Glutamatergic neuron (in vitro differentiated cells): ENCODE measurements at places on chromosomes 12 and 14. TPM values are rescaled to one million over a fixed set of nuclear protein-coding genes. Genes with fewer than 3 reads are reported as not detected.

DNA sequence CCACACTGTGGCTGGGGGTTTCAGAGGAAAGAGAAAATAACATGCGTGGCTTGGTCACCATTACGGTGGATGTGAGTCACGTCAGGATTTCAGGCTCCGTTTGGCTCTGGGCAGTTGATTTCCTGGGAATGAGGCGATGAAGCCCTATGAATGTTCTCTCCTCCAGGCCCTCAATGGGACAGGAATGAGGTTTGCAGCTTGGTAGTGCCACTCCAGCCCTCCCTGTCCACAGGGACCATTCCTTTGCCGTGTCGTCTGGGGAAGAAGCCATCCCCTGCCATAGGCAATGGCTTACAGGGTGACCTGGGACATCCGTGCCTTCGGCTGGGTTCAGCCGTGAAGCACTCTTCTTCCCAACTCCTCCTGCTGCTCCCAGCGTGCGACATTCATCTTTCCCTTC is 95.0 kb downstream of the FBXL14 start:
- no peak overlapping the region for H3K27ac ChIP-seq
- H3K4me3 ChIP-seq = peak overlapping the region; percentile 19
- H3K4me1 ChIP-seq = peaks cover 14% of the 10 kb centered on the region
- no peaks in the 10 kb centered on the region for H3K36me3 ChIP-seq

DNA sequence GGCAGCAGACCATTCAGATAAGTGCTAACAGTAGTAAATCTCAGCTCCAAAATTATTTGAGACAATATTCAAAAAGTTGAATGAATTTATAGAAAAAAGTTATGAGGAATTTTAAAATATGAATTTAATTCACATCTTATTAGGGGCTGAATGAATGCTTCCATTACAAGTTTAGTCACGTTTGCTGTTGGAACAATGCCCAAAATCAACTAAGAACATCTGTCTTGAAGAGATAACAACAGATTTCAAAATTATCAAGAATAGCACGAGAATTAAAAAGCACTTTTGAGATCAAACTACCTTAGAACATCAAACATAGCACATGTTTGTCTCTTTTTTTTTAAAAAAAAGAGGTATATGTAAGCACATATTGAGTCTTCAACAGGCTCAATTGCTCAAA is 115.4 kb upstream of the PPFIA2 start:
- no peak overlapping the region for H3K4me3 ChIP-seq
- H3K36me3 ChIP-seq = no peaks in the 10 kb centered on the region
- no peaks in the 10 kb centered on the region for H3K4me1 ChIP-seq

DNA sequence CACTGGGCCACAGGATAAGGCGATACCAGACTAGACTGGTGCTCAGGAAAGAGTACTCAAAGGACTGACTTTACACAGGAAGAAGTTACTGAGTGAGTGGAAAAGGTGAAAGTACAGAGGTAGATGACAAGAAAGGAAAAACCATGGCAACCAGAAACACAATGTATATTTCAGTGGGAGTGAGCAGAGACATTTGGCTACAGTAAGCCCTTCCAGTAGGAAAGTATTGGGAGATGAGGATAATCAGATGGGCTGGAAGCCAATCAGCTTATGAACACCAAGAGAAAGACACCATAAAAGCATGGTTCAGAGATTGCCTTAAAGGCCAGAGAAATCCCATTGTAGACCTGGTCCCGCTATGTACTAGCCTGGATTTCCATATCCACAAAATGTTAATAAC is 51.6 kb downstream of the TMTC1 start:
- H3K4me3 ChIP-seq = no peak overlapping the region
- no peak overlapping the region for H3K27ac ChIP-seq
- no peak for DNase-seq
- no peaks in the 10 kb centered on the region for H3K27me3 ChIP-seq
- H3K36me3 ChIP-seq = no peaks in the 10 kb centered on the region

DNA sequence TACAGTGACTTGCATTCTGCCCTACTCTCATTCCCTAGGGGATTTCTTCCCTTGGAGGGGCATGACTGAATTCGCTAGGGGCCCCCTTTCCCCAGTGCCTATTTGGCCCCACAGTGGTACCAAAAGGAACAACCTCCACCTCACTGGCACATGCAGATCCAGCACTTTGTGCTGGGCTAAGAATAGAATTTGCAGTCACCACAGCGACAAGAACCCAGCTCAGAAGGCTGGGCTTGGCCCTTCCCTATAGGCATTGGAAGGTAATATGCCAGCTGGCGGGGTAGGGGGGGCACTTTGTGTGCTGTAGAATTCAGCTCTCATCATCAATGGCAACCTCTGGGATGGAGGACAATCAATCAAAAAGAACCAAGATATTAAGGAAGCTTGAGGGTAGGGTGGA is 13.9 kb downstream of the BAZ2A start:
- H3K36me3 ChIP-seq = peaks cover 11% of the 10 kb centered on the region
- H3K4me1 ChIP-seq = peaks cover 6% of the 10 kb centered on the region
- peaks cover 2% of the 10 kb centered on the region for H3K27me3 ChIP-seq
- no peak for DNase-seq

DNA sequence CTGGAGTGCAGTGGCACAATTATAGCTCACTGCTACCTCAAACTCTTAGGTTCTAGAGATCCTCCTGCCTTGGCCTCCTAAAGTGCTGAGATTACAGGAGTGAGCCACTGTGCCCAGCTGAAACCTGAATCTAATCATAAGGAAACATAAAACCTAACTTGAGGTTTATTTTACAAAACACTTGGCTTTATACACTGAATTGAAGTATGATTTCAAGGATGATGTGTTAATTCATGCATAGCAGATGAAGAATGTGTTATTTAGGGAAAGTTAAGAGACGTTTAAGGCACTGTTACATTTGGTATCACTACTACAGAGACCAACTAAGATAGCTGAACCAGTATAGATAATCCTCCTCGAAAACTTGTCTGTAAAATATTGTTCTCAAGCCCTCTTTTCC is 6.4 kb downstream of the DICER1 start:
- DNase-seq = no peak
- peaks cover 15% of the 10 kb centered on the region for H3K4me1 ChIP-seq

DNA sequence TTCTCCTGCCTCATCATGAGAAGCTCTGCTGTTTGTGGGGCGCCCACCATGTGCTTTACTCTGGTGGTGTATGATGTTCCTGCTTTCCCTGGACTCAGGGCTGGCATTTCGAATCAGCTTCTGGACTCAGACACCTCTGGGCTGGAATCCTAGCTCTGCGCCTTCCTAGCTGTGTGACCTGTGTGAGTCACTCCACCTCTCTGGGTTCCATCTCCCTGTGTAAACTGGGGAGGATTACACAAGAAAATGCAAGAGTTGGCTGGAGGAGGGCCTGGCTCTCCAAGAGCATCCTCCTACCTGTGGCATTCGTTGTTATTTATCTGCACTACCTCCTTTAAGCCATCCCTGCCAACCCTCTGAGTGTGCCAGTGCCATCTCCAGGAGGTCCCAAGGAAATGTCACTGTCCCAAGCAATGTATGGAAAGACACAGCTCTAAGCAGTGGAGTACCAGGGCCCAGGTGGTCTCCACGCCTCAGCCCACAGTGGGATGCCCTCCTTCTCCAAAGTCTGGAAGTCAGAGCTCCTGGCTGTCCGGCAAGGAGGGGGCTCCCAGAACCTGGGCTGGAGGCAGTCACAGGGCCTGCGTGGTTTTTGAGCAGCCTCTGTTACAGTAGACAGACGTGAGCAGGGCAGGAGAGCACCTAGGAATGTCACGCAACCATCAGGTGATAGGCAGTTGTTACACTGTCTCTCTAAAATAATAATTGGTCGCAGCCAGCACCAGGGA is 7.3 kb upstream of the TNFAIP2 start:
- H3K27me3 ChIP-seq = peaks cover 1% of the 10 kb centered on the region
- no peak for DNase-seq
- no peak overlapping the region for H3K4me3 ChIP-seq

- no peak for DNase-seq
- H3K36me3 ChIP-seq = no peaks in the 10 kb centered on the region
- peaks cover 11% of the 10 kb centered on the region for H3K4me1 ChIP-seq
- peaks cover under 1% of the 10 kb centered on the region for H3K27me3 ChIP-seq
These were observed 47.2 kb downstream of the ARMH4 start for GRCh38 chr14:58104808-58105207.

DNA sequence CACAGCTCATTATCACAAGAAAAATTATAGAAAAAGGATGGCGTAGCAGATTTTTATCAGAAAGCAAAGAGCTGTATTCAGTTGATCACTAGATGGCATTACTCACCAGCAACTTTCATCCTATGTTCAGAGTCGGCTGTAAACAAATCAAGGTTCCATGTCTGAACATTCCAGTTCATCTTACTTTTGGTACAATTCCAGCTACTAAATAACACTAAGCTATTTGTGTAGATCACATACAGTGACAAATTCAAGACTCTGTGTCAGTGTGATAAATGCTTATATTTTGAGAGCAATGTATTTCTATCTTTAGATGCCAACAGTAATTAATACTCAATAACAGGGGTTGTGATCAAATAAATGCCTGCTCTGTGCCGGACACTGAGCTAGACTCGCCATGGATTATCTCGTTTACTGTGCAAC is 30.1 kb downstream of the NRDE2 start:
- H3K27me3 ChIP-seq = no peaks in the 10 kb centered on the region
- H3K27ac ChIP-seq = no peak overlapping the region
- H3K36me3 ChIP-seq = no peaks in the 10 kb centered on the region
- H3K4me3 ChIP-seq = no peak overlapping the region
- H3K4me1 ChIP-seq = peaks cover 7% of the 10 kb centered on the region

DNA sequence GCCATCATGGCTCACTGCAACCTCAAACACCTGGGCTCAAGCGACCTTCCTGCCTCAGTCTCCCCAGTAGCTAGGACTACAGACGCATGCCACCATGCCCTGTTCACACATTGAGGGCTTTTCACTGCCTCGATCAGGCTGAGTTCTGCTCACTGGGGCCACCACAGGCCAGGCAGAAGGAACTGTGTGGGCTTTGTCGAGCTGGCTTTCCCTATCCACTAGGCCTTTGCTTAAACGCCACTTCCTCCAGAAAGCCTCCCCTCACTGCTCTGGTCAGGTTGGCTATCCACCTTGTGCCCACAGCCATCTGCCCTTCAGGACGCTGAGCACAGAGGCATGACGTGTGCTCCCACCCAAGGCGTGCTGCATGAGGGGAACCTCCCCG is 45.2 kb downstream of the MLXIP start:
- peak overlapping the region; percentile 10 for H3K27ac ChIP-seq
- H3K36me3 ChIP-seq = no peaks in the 10 kb centered on the region
- peaks cover 25% of the 10 kb centered on the region for H3K4me1 ChIP-seq
- DNase-seq = no peak
- no peak overlapping the region for H3K4me3 ChIP-seq

- H3K36me3 ChIP-seq = no peaks in the 10 kb centered on the region
- H3K27me3 ChIP-seq = no peaks in the 10 kb centered on the region
- DNase-seq = no peak
- H3K4me3 ChIP-seq = no peak overlapping the region
- H3K27ac ChIP-seq = no peak overlapping the region
- H3K4me1 ChIP-seq = peaks cover 3% of the 10 kb centered on the region
These were observed 14.3 kb downstream of the TBK1 start for GRCh38 chr12:64466178-64466577.

DNA sequence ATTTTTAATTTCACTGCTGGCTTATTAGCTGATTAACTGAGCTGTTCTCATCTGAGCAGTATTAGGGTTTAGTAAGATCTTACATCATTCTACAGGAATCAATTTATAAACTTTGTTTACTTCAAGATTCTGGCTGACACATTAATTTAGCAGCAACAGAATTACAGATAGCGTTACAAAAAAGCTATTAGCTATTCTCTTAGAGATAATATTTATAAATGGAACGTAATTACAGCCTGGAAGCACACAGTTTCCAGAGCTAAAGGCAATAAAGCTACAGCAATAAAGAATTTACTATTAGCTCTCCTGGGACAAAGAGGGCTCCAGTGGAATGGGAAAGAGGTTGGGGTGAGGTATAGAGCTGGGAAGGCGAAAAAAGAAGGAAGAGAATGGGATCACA is 34.7 kb downstream of the PDE6H start:
- H3K4me1 ChIP-seq = peaks cover 10% of the 10 kb centered on the region
- no peak overlapping the region for H3K4me3 ChIP-seq
- H3K36me3 ChIP-seq = no peaks in the 10 kb centered on the region

DNA sequence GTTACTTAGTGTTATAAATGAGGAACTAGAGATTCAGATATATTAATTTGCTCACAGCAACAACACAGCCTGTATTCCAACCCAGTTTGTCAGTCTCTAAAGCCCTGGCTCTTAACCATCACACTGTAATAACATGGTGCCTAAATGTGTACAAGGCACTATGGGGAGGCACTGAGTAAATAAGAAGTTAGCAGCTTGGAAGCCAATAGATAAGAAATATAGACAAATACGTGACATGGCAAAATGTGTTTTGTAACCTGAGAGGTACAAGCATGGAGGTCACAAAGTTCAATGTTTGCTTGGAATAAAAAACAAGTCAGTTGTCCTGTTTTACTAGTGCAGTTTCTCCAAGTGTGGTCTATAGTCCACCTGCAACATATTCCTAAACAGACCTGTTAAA is 16.3 kb upstream of the SLCO1A2 start:
- H3K27me3 ChIP-seq = no peaks in the 10 kb centered on the region
- no peaks in the 10 kb centered on the region for H3K4me1 ChIP-seq
- no peak overlapping the region for H3K4me3 ChIP-seq
- no peak for DNase-seq
- H3K27ac ChIP-seq = no peak overlapping the region
- H3K36me3 ChIP-seq = no peaks in the 10 kb centered on the region

DNA sequence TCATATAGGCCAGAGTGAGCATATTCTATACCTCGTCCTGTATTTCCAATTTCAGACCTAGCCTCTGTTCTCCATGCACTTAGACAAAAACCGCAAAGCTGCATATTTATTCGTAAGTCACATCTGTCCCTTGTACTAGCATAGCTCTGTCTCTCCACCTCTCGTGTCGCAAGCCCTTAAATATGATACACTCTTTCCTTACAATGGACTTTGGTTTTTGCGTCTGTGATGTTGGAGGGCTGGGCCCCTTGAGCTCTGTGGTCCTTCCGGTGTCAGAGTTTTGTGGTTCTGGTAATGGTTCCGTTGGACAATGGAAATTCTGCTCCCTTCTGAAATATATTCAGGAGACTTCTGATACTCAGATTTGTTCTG is 11.3 kb downstream of the PRKCH start:
- no peaks in the 10 kb centered on the region for H3K36me3 ChIP-seq
- no peak overlapping the region for H3K27ac ChIP-seq
- H3K4me3 ChIP-seq = no peak overlapping the region
- H3K27me3 ChIP-seq = peaks cover 2% of the 10 kb centered on the region
- H3K4me1 ChIP-seq = no peaks in the 10 kb centered on the region
- no peak for DNase-seq

- no peaks in the 10 kb centered on the region for H3K4me1 ChIP-seq
- no peak overlapping the region for H3K27ac ChIP-seq
- no peak overlapping the region for H3K4me3 ChIP-seq
- no peaks in the 10 kb centered on the region for H3K36me3 ChIP-seq
These were observed 72.3 kb upstream of the KRAS start for GRCh38 chr12:25322918-25323531.

GRCh38 chr12:29844667-29845066 is 60.9 kb upstream of the TMTC1 start:
- no peak overlapping the region for H3K27ac ChIP-seq
- no peaks in the 10 kb centered on the region for H3K4me1 ChIP-seq
- no peak for DNase-seq
- no peak overlapping the region for H3K4me3 ChIP-seq
- H3K36me3 ChIP-seq = no peaks in the 10 kb centered on the region
- H3K27me3 ChIP-seq = no peaks in the 10 kb centered on the region

GRCh38 chr14:30214014-30214413 is 286.4 kb upstream of the PRKD1 start:
- H3K4me1 ChIP-seq = no peaks in the 10 kb centered on the region
- DNase-seq = no peak
- no peaks in the 10 kb centered on the region for H3K36me3 ChIP-seq
- H3K27me3 ChIP-seq = no peaks in the 10 kb centered on the region
- no peak overlapping the region for H3K4me3 ChIP-seq

- H3K27ac ChIP-seq = no peak overlapping the region
- no peak overlapping the region for H3K4me3 ChIP-seq
- no peaks in the 10 kb centered on the region for H3K36me3 ChIP-seq
- no peaks in the 10 kb centered on the region for H3K4me1 ChIP-seq
These were observed 460.9 kb downstream of the RMST start for GRCh38 chr12:97923546-97923945.

RNF212B gene
- total RNA-seq = not detected

TAPBPL gene
- 0.96 TPM for total RNA-seq
